ENCODE measurements at places on chromosomes 16 and 17. TPM values are rescaled to one million over a fixed set of nuclear protein-coding genes. Genes with fewer than 3 reads are reported as not detected.

DNASE1L2 gene
- 2.2 TPM for total RNA-seq

CHST4 gene
- total RNA-seq: not detected

DNA sequence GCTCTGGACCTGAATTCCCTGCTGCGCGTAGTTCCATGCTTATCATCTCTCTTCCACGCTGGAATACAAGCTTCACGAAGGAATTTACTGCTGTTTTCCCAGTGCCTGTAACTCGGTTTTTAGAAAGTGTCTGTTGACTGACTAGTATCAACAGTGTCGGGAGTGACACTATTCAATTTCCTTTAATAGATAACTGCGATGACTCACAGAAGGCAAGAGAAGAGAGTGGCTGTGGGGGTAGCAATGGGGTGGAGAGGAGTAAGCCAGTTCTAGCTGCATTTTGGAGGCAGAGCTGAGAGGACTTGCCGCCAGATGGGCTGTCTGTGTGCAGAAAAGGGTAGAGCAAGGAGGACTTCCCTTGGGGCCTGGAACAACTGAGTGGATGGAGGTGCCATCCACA, 25.2 kb downstream of the B4GALNT2 start:
- peaks cover 17% of the 10 kb centered on the region for H3K27me3 ChIP-seq
- H3K27ac ChIP-seq: no peak overlapping the region
- no peaks in the 10 kb centered on the region for H3K4me1 ChIP-seq
- H3K36me3 ChIP-seq: no peaks in the 10 kb centered on the region
- no peak for DNase-seq

MMP28 gene
- not detected for total RNA-seq

DNA sequence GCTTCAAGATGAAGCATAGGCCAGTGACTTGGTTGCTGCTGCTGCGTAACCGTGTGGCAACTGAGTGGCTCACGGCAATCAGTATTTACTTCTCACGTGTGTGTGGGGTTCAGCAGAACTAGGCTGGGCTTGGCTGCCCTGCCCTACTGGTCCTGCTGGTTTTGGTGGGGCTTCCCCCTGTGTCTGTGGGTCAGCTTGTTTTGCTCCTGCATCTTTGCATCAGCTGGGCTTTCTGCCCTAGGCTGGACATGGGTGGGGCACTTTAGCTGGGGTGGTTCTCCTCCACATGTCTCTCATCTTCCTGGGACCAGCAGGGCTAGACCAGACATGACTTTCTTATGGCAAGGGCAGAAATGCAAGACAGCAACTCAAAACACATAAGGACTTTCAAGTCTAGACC, 550.5 kb downstream of the MAF start:
- no peaks in the 10 kb centered on the region for H3K27me3 ChIP-seq
- no peak overlapping the region for H3K27ac ChIP-seq
- DNase-seq: no peak
- peaks cover 2% of the 10 kb centered on the region for H3K4me1 ChIP-seq

FGF11 gene
- 4.8 TPM for total RNA-seq

DNA sequence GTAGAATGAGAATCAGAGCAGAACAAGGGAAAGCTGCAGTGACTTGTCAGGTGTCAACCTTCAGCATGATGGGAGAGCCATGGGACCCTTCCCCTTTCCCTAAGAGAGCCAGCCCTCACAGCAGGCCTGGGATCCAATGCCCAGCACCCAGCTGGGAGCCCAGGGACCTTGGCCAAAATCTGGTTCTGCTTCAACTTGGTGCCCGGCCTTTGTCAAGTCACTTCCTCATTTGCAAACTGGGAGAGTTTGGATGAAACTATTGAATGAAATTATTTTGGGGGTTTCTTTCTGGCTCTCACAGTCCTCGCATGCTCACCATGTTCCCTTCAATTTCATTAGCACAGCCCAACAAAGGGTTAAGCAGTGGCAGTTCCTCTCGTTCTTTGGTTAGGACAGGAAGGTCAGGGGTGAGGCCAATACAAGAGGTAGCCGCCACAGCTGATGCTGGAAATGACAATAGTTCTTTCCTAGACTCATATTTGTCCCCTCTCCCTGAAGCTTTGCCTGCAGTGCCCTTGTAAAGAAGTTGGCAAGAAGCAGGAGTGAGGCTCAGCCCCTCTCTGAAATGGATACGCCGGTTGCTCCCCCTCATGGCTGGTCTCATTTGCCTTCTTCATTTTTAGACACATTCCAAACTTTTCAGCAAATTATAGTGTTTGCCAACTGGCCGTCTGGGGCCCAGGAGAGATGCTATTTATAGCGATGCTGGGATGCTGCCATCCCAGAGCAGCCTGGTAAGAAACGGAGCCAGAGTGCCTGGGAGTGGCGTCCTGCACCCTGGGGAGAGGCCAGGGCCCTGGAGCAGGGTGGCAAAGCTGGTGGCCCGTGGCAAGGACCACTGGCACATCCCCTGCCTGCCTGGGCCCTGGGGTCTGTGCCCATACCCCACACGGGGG, 34.5 kb upstream of the MEOX1 start:
- H3K27ac ChIP-seq: no peak overlapping the region
- no peak overlapping the region for H3K4me3 ChIP-seq
- peaks cover 8% of the 10 kb centered on the region for H3K4me1 ChIP-seq
- no peaks in the 10 kb centered on the region for H3K36me3 ChIP-seq

GRCh38 chr16:57786632-57787518, 15.4 kb downstream of the KIFC3 start:
- H3K27me3 ChIP-seq: no peaks in the 10 kb centered on the region
- no peak for DNase-seq
- no peaks in the 10 kb centered on the region for H3K4me1 ChIP-seq
- H3K4me3 ChIP-seq: no peak overlapping the region
- H3K27ac ChIP-seq: no peak overlapping the region

DNA sequence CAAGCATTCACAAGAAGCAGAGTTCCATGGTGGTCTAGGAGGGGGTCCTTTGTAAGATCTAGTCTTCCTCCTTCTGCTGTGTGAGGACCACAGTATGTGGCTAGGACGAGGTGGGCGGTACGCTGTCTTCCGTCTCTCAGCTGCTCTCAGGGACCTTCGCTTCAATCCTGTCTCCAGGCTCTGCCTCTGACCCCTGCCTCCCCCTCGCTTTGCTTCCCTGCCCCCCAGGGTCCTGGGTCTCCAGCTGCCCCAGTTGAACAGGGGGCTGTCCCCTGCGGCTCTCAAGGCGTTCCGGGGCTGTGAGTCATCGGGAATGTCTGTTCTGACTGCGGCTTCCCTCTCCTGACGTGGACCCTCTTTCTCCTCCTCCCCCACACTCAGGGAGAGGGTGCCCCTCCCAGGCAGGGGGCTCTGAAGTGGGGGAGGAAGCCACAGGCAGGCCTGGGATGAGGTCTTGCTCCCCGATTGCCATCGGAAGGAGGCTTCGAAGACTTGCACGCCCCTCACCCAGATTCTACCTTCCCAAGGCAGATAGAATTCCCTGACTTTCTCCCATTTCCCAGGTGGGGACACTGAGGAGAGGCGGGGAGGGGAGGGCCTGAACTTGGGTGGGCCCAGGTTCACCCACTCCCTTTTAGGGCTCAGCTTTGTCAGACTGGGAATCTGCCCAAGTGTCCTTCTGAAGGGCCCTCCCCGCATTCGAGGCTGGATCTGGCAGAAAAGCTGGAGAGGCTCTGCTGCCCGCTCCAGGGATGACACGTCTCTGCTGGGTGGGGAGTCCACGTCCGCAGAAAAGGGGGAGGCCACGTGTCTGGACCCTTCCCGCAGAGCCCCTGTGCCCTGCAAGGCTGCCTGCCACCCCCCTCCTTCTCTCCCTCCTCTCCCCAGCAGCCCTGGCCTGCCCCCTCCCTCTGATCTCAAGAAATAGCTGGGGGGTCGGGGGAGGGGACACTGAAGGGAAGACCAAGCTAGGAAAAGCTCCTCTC, 9.1 kb upstream of the COL1A1 start:
- peaks cover 11% of the 10 kb centered on the region for H3K4me1 ChIP-seq
- H3K27ac ChIP-seq: no peak overlapping the region
- no peak overlapping the region for H3K4me3 ChIP-seq
- no peaks in the 10 kb centered on the region for H3K36me3 ChIP-seq
- DNase-seq: no peak
- H3K27me3 ChIP-seq: peaks cover 44% of the 10 kb centered on the region

OGFOD1 gene
- 78.0 TPM for total RNA-seq

DNA sequence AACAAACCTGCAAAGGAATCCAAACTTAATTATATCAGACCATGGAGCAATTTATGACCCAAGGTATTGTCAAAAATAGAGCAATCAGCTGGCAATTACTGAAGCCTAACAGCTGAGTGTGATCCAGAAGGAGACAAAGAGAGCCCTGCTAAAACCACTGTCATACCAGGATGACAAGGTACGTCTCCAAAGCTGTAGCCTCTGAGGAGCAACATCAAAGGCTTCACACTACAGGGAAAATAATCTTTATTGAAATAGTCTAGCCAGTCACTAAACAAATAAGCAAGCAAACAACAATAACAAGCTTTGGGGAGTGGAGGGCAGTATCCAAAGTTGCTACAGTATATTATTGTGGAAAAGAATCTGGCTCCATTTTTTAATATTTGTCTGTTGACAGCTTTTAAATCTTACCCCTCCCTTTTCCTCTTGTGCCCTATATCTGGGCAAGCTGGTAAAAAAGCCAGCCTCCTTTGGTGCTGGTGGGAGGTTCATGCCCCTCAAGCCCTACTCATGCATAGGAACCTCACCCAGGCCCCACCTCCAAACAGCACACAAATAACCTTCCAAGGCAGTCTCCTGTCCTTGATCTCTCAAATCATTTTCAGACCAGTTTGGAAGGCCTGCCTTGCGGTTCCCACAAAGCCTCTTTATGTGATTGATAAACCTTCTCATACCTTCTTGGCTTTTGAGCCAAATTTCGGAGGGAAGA, 73.7 kb downstream of the ITFG1 start:
- peaks cover 4% of the 10 kb centered on the region for H3K4me1 ChIP-seq
- DNase-seq: no peak
- H3K4me3 ChIP-seq: no peak overlapping the region
- no peaks in the 10 kb centered on the region for H3K36me3 ChIP-seq
- H3K27ac ChIP-seq: no peak overlapping the region

BAIAP3 gene
- total RNA-seq: 0.21 TPM

All from activated T-helper 2 cell treated with anti-CD3 and anti-CD28 coated beads, Interferon-gamma antibody, Interleukin-2, Interleukin-4, amounts not matched to agents 10 μg/mL and 5 μg/mL and 100 μg/mL, durations not matched to agents 14 hours and 24 hours and 36 hours (primary cell).